Activated naive CD4-positive, alpha-beta T cell treated with anti-CD3 and anti-CD28 coated beads, Interleukin-2, amount 50 U/mL, for 16 hours (primary cell): ENCODE measurements at places on chromosomes 12 and 14.

- no peak for DNase-seq
These were observed 156.3 kb upstream of the PZP start for GRCh38 chr12:9364224-9365176.

DNA sequence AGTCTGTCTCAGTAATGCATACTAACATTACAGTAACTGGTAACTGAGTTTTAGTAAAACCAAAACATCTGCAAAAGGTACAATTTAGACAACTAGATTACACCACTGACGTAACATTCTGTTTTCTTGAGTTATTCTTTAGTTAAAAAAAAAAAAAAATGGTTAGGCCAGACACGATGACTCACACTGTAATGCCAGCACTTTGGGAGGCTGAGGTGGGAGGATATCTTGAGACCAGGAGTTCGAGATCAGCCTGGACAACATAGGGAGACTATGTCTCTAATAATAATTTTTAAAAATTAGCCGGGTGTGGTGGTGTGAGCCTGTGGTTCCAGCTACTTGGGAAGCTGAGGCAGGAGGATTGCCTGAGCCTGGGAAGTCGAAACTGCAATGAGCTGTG is 34.1 kb downstream of the AP5M1 start:
- DNase-seq = no peak

DNA sequence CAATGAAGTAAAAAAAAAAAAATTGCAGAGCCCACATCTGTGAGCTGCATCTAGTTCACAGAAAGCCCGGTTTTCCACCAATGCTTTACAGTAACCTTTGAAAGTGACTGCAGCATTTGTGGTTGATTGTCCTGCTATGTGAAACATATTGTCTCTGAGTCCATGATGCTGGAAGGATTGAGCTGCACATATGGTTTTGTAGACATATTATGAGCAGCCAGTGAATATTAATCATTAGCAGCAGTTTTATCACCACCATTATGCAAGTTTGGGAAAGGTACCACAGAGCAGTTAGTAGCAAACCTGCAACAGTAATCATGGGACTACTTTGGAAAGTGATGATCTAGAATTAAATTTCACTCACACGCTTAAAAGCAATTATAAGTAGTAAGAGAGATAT is 151.5 kb upstream of the PRICKLE1 start:
- DNase-seq = no peak

DNA sequence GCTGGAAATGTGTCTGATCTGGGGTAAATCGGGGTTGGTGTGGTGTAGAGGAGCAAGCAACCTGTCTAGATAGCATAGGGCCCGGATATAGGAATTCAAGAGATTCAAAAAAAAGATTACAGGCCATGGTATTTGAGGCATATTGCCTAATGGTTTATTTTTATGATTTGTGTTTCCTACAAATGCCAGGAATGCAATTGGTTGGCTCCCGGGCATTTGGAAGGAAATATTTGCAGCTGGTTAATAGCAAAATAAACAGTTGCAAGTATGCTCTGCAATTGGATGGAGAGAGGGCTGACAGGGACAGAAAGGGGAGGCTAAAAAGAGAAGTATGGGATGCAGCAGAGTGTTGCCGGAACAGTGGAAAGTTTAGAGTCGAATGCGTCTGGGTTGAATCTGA is 315.6 kb upstream of the ATP2B1 start:
- DNase-seq = no peak

DNA sequence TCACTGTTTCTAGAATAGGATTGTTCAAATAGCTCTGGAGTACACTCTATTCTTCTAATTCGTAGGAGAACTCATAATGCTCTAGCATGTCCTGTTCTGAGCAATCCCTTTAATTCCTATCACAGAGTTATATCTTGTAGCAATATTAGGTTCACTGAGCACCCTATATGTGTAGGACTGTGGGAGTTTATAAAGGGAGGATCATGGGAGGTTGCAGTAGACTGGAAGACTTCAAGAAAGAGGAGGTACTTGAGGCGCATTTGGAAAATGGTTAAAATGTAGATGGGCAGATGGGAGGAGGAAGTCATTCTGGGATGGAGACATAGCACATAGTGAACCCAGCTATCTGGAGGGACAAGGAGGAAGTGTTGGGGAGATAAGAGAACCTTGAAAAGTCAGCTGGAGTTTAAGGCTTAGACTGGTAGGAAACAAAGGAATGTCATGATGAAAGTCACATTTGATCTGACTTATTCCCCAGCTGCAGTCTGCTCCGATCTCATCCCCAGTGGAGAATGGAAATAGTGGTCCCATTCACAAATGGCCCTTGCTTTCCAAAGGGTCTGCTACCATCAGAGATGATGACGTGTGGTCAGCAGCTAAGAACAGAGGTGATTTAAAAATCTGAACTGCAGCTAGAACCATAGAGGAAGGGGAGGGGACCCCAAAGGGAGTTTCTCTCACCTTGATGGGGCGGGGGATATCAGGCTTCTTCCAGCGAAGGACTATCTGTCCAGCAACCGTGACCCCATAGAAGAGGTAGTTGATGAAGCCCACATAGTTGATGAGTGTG is 10.1 kb upstream of the CEBPE start:
- no peak for DNase-seq

DNA sequence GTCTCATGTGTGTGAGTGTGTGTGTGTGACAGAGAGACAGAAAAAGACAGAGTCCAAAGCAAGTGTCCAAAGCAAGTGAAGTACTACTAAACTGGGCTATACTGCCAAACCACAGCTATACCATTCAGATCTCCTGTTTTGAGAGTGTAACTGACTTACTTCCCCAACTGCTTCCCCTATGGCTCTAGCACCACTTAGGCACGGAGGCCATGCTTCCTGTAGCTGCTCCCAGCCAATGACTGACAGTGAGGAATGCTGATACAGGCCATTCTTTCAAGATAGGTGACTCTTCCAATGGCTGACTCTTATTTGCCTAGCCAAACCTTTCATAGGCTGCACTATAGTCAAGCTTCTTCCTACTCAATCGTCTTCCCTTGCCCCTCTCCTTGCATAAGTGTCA is 393.2 kb downstream of the BCAT1 start:
- DNase-seq = no peak

DNA sequence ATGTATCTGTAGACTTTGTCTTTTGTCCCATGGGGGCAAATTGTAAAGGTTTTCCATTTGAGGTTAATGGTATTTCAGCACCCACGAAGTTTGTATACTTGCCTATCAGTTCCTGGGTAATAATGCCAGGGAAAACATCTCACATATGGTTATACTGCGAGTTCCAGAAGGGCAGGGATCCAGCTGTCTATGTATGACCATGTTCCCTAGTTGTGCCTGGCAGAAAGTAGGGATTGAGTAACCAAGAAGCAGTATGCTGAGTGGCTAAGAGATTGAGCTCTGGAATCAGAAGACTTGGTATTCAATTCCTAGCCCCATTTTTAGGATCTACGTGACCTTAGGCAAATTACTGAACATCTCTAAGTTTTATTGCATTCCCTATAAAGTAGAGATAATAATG is 173.2 kb upstream of the PWP1 start:
- DNase-seq = no peak

DNA sequence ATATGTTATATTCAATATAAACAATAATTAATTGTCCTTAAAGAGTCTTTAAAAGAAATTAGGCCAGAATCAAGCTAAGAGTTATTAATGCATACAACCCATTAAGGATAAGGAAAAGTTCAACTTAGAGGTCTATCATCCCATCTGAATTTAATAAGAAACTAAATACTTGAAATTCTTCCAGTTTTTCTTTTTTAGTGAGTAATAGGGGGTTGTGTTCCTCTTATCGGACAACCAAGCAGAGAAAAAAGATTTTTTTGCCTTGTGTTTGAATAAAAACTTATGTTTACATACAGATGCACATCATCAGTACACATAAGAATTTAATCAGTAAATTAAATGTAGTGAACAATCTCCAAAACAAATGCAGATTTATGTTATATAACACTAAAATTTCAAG is 32.5 kb downstream of the PAWR start:
- DNase-seq = no peak

DNA sequence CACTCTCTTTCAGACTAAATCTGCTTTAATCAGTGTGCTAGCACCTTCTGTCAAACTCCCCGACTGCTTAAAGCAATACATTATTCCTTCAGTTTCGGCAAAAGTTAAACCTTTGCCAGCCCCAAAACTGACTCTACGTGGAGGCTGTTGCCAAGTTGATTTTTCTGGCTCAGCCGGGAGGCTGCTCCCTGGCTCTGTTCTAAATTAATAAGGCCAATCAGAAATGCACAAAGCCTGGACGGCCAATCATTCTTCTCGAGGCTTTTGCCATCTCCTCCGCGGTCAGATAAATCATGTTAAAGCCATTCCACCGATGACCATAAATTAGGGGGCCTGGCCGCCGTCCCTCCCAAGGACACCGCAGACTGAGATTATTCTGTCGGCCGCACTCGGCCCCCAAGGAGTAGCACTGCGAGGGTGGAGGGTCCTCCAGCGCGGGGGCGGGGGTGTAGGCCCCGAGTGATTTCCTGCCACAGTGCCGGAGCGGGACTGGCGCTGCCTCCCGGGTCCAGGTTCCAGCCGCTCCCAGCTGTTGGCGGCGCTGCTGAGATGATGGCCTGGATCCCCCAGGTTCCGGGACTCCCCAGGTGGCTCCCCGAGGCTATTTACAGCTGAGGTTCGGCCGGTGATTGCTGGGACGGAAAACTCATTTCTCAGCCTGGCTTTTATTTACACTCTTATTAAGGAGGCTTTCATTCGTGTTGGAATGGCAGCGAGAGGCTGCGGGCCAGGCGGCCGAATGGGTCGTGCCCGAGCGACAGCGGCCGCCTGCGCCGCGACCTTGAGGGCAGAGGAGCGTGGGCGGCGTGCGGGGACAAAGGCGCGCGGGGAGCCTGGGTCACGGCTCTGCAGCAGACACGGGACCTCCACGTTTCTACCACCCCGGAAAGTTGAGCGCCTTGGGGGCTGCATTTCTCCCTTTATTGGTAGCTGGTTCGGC is 165.1 kb downstream of the MON2 start:
- DNase-seq = peak; percentile 18

- DNase-seq = no peak
These were observed 14.9 kb upstream of the POLR3B start for GRCh38 chr12:106342397-106343213.

DNA sequence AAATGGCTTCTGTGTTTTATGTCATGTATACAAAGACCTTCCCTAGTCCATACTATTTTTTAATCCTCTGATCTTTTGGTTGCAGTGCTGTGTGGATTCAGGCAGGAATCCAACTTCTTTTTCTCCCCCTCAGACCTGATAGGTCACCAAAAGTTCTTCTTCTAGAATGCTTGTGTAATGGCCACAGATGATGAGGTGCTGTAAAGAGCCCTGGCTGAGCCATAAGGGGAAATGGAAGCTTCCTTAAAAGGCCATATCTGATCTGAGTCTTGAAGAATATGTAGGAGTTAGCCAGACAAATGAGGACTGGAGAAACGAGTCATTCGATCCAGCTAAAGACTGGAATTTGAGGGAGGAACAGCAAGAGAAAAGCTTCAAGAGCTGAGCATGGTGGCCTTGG is 353.9 kb downstream of the PCNX1 start:
- DNase-seq = no peak

GRCh38 chr12:113204804-113205203 is 16.5 kb upstream of the TPCN1 start:
- no peak for DNase-seq

- peak; percentile 77 for DNase-seq
These were observed 376.3 kb upstream of the RGS6 start for GRCh38 chr14:71555654-71556559.

DNA sequence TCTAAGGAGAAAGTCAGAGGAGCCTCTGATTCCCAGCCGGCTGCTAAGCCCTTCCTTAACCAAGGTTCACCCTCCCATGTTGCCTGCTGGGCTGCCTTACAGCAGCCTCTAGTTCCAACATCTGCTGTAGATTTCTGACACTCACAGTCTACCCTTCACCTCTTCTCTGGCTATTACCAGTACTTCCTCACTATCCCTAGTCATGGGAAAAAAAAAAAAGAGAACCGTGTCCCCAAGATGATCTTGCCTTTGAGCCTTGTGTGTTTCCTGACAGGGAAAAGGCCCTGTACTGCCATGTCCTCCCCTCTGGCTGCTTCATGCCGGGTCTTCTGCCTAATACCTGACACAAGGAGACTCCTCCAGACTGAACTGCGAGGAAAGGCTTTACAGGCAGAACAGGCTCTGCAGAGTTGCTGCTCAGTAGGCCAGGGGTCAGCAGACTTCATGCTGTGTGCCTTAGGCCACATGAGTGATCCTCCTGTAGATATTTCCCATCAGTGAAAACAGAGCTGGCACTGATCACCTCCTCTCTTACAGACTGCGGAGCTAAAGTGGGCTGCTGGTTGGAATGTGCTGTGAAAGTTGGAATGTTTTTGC is 46.8 kb downstream of the PRKCH start:
- no peak for DNase-seq

- no peak for DNase-seq
These were observed 72.7 kb downstream of the TMEM132C start for GRCh38 chr12:128339631-128340030.

GRCh38 chr12:90274407-90274806 is 565.8 kb upstream of the ATP2B1 start:
- DNase-seq = no peak

GRCh38 chr12:26744697-26745440 is 88.1 kb downstream of the ITPR2 start:
- DNase-seq = no peak
